ENCODE measurements at places on chromosomes 3 and 15. TPM values are rescaled to one million over a fixed set of nuclear protein-coding genes. Genes with fewer than 3 reads are reported as not detected.
A peak's percentile ranks its signal among the peaks of the same experiment; 100 is the strongest.

The SMCO1 gene
- total RNA-seq = not detected

DNA sequence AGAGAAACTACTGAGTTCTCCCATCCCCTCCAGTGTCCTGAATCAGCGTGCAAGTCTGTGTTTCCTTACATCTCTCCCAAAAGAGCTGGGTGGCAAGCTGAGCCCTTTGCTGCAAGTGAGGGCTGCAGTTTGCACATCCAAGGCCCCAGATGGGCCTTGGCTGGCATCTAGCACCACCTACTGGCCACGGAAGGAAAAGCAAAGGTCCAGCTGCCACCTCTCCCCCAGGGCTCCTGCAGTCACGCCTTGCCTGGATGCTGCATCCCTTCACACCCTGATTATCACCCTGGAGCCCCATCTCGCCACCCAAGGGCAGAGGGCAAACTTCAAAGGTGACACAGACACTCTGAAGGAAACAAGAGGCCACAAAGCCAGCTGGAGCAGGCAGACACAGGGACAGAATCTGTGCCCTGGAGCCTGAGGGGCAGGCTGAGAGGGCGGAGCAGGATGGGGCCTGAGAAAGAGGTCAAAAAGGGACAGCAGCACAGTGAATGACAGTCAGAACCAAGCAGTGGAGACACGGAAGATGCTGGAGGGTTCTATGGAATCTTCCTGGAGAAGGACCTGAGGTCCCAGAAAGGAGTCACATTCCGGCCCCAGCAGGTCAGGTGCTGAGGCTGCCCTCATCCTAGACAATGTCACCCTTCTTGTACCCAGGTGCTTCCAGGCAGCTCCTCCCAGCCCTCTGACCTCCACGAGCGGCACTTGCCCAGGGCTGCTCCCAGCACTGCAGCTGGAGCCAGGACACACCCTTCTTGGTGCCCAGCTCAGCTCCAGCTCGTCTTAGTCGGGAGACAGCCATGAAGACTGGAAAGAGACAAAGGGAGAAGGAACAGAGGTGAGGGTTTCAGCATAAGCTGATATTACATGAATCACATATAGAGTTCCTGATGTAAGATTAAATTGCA, 18.3 kb upstream of the NTRK3 start:
- DNase-seq = peak; percentile 45

The CACNA1D gene
- total RNA-seq = 21.6 TPM

- DNase-seq = no peak
Measured at GRCh38 chr3:195549931-195550519, 6.9 kb upstream of the PPP1R2 start.

DNA sequence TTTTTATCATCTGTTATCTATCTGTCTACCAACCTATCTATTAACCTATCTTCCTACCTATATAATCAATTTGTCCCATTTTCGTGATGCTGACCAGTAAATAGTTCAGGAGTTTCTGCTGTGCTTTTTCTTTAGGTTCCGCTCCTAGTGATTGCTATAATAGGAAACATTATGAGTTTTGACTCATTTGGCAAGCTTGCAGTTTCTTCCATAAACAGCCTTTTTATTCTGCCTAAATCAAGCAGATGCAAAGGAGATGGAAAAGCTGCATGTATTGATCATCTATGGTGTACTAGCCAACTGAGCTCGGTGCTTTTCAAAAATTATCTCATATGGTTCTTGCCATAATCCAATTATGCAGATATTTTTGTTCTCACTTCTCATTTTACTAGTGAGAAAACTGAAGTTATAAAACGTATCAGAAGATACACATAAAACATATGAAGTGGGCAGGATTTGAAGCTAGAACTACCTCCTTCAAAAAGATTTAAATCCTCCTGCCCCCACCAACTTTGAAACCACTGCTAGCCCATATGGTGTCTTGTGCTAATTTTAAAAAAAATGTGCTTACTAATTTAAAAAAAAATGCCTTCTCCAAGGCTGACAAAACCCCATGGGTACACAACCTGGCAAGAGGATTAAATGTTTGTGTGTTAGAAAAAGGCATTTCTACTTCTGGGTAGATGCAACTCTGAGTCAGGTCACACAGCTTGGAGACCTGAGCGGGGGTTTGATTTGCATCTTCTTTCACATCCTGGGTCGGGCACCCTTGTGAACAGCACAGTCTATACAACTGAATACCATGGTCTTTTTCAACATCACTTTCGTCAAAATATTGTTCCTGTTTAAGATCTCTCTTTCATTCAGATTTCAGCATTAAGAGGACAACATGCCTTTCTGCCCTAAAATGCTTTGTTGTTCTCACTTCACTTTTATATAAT, 267.0 kb downstream of the CHL1 start:
- DNase-seq = no peak

DNA sequence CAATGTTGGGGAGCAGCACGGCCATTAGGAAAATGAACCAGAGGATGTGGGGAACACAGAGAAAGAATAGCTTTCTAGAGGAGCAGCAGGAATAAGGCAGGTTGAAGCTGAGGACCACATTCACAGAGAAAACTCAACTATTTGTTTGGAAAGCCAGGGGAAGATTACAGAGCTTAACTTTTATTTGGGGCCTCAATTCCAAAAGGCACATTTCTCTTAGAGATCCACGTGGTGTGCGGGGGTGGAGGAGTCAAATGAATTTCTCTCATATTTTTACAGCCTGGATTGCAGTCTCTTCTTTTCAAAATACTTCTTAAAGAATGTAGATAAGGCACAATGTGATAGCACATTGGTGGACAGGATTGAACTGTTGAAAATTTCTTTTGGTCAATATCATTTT, 253.7 kb downstream of the ROBO1 start:
- no peak for DNase-seq

DNA sequence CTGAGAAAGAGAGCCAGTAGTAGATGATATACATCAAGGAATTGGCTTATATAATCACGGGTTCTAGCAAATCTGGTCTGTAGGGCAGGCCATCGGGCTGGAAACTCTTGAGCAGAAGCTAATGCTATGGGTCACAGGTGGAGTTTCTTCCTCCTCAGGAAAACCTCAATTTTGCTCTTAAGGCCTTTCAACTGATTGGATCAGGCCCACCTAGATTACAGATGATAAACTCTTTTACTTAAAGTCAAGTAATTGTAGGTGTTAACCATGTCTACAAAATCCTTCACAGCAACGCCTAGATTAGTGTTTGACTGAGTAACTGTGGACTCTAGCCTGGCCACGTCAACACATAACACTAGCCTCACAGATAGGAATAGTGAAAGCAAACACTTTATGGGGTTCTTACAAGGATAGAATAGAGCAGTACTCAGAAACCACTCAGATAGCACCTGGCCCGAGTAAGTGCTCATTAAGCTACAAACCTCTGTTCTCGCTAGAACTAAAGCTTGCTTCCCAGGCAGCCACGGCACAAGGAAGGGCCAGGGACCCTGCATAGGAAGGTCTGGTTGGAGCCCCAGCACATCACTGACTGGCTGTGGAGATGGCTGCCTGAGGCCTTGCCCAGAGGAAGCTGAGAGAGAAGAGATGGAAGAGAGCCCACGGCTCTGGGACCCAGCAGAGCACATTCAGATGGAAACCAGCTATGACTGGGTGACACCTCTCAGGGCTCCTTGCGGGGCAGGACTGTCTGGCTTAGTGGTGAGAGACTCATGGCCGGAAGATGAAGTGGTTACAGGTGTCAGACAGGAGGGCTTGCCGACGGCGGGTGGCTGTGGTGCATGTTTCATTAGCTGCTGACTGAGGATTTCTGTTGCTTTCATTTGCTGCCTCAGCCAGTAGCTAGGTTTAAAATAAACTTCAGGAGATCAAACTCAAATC, 202.5 kb upstream of the TLE3 start:
- DNase-seq = no peak

DNA sequence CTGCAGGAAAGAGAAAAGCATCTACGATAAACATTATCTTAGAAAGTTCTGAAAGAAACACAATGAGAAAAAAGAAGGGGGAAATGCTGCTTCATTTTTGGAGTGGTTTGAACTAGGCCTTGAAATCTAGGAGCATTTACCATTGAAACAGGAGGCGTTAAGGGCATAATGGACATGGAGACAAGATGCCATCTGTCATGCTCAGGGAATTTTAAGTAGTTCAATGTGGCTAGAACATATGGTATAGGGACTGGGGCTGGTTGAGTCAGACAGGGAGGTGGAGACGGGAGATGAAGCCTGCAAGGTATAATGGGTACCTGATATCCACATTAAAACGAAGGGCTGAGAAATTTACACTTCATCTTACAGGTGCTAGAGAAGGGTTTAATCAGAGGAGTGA, 10.4 kb upstream of the PLAAT1 start:
- DNase-seq = no peak

GRCh38 chr3:158381262-158381868, 189.6 kb upstream of the MLF1 start:
- DNase-seq = no peak

GRCh38 chr3:50534681-50535330, 31.4 kb upstream of the CACNA2D2 start:
- no peak for DNase-seq

GRCh38 chr15:24898715-24899272, 56.0 kb upstream of the SNRPN start:
- no peak for DNase-seq

The TMEM207 gene
- not detected for total RNA-seq

DNA sequence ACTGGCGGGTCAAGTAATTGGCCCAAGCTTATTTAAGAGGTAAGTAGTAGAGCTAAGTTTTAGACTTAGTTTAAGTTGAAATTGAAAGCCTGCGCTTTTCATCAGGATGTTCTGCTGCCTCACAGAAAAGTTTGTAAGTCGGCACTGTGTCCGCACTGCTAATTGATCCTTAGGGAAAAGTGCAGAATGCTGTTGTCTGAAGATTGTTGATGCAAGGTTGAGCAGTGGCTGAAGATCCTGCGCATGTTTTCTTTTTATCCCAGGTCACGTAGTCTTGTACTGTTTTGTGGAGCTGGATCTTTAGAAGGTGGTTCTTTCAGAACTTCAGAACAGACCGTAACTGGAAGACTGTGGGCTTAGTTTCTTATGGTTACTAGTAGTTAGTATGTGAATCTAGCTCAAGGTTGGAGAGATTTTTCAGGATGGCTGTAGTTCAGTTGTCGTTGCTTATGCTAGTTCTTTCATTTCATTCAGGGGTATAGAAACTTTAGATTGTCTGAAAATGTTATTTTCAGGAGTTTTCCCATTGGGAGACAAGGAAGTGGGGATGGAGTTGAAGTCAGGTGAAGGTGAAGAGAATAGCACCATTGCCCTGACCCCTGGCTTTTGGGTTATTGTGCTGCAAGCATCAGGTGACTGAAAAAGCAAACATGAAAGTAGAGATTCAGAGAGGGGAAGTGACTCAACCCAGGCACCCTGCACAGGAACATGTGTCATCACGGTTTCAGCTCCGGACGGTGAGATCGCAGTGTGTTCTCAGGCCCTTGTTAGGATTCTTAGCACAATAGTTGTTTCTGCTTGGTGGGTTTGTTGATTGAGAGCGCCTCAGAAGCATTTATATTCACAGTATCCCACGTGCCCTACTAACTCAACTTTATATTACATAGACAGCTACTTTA, 32.8 kb downstream of the AKAP13 start:
- peak; percentile 58 for DNase-seq

The CTXN2 gene
- 0.82 TPM for total RNA-seq

- DNase-seq = no peak
Measured at GRCh38 chr3:9615003-9615628, 34.2 kb upstream of the MTMR14 start.

DNA sequence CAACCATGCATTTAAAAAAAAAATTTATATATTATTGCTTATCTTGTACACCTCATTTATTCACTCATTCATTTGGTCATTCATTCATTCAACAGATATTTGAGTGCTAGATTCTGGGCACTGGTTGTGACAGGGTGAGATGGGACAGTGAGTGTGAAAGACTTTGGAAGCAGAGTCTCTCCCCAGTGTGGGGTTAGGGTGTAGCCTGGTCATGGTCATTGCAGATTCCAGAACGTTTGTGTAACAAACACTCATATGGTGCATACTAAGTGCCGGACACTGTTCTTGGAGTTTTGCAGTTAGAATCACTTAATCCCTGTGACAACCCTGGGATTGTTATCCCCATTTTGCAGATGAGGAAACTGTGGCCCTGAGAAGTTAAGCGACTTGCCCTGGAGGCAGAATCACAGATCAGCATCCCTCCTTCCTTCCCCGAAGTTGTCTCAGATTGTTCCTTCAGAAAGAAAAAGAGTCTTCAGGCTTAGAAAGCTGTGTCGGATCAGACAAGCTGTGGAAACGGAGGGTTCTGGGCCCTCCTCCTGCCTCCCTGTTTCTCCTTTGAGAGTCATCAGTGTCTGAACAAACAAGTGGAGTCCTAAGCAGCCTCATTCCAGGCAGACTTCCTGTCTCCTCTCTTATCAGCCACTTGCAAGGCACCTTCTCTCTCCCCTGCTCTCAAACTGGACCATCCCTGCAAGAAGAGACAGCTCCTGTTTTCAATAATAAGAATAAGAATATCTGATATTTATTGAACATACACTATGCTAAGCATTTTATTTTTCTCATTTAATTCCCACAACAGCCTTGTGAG, 6.3 kb downstream of the LOXL1 start:
- DNase-seq = no peak

The SLC27A2 gene
- 1.6 TPM for total RNA-seq

GRCh38 chr3:16377196-16377595, 112.2 kb downstream of the OXNAD1 start:
- DNase-seq = no peak

The RETNLB gene
- total RNA-seq = not detected

The TMEM108 gene
- 18.3 TPM for total RNA-seq

DNA sequence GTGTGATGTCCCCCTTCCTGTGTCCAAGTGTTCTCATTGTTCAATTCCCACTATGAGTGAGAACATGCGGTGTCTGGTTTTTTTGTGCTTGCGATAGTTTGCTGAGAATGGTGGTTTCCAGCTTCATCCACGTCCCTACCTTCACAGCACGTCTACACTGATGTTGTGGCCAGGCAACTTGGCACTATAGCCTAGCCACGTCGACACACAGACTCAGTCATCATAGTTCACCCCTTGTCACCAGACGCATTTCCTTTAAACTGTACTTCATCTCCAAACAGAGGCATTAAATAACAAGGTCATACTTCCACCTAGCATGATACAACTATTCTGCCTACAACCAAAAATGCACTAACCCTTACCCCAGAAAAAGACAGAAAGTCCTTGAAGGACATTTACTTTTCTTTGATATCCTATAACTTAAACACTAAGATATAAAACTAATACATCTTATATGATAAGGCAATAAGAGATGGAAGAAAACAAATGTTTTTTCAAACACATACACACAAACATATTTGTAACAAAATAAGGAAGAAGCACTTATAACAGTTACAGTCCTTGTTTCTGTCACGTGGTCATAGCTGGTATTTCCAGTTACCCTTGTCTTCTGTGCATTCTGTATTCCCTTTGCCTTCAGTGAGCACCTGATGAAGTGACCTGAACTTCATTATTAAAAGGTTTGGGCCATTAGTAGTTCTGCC, 121.4 kb downstream of the KLF13 start:
- no peak for DNase-seq

DNA sequence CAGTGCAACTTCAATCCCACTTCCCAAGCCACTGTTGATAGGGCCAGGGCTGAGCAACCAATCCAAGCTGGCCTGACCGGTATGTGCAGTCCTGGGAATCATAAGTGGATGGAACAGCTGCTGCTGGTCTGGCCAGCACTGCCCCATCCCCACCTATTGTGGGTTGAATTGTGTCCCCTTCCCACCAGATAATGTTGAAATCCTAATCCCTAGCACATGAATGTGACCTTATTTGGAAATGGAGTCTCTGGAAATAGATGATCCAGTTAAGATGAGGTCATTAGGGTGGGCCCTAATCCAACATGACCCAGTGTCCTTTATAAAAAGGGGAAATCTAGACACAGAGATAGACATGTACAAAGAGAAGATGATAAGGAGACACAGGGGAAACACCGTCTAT, 13.7 kb upstream of the PDIA5 start:
- no peak for DNase-seq

GRCh38 chr15:74781431-74782258, at the start of gene CSK:
CSK (plus strand) TSS chr15:74782080; CDS start chr15:74798298, 16,218 bp downstream.
- peak; percentile 95 for DNase-seq

All from frontal cortex (tissue), 4 donors.